ENCODE measurements at places on chromosomes 11 and 22.

- no peak for DNase-seq
These were observed 14.5 kb upstream of the MSANTD2 start for GRCh38 chr11:124814739-124815138.

DNA sequence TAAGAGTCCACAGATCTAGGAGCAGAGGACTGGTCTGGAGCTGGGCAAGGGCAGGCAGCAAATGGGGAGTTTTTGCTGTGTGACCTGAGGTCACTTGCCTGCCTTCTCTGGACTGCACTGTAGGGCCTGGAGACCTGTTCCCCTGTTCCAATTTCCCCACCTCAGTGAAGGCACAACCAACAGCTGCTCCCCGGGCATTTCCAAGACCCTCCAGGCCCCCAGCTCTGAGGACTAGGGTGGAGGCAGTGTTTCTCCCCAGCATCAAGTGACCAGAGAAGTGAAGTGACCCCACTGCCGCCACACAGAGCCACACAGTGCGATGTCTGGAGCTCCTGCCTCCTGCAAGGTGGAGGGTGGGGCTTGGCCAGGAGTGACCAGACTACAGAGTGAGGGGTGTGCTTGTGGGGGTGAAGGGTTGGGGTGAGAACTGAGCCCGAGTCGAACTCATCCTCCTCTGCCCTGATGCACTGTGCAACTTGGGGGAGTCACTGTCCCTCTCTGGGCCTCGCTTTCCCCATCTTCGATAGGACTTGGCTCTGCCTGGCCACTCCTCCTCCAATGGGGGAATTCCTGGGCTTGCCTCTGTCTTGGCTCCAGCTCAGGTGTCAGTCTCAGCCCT, 21.6 kb downstream of the P2RY2 start:
- no peak for DNase-seq

- no peak for DNase-seq
These were observed 154.1 kb downstream of the AASDHPPT start for GRCh38 chr11:106231591-106231990.

DNA sequence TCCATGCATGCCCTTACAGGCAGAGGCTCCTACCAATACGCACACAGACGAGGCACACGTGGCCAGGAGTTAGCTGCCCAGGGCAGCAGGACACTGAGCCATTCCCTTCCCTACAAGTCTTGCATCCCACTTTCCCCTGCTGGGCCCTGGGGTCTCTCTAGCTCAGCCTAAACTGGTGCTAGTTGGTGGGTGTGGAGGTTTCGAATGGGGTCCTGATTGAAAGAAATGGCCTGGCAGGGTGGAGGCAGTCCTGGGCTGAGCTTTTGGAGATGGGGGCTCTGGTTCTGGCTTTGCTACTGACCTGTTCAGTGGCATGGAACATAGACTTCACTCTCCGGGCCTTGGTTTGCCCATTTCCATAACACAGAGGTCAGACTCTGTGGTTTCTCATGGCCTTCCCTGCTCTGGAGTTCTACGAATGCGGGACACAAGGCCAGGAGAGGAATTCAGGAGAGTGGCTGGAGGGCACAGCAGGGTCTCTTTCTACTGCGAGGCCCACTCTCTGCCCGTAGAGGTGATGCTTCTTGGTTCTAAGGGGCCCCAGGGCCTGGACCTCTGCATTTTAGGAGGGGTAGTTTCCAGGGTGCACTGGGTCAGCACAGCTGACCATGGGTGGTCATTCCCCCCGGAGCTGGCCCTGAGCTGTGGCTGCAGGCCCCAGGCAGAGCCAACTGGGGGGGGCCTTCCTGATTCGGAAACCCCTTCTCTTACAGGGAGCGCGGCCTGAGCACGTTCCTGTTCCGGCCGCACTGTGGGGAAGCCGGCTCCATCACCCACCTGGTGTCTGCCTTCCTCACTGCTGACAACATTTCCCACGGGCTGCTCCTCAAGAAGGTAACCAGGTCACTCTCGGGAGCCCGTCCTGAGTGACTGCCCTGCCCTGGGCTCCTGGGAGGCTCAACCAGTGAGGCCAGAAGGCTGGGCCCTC, 40.0 kb downstream of the RNF141 start:
- no peak for DNase-seq

GRCh38 chr11:3206156-3206921, 12.3 kb downstream of the MRGPRG start:
- no peak for DNase-seq

DNA sequence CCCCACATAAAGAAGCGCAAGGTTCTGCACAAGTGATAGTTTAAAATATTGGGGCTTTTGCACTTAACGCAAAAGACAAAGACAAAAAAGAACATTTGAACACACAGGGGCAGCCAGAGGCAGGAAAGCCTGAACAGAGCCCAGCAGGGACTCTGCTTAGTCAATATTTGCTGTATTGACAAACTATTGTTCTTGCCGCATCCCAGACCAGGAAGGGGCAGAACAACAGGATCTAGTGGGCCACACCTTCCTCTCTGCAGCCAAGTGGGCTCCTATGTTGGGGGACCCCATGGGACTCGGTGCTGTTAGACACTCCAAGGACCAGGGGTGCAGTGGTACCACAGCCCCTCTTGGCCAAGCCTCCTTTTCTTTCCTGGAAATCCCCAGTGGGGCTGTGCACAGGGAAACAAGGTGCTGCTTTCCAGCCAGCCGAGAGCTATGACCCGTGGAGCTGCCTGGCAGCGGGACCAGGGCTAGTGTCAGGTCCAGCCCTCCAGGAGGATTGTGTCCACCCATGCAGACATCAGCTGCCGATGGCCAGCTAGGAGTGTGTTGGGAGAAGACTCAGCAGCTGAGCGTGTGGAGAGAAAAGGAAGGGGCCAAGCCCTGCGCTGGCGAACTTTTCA, 43.3 kb upstream of the ANO1 start:
- DNase-seq = no peak

DNA sequence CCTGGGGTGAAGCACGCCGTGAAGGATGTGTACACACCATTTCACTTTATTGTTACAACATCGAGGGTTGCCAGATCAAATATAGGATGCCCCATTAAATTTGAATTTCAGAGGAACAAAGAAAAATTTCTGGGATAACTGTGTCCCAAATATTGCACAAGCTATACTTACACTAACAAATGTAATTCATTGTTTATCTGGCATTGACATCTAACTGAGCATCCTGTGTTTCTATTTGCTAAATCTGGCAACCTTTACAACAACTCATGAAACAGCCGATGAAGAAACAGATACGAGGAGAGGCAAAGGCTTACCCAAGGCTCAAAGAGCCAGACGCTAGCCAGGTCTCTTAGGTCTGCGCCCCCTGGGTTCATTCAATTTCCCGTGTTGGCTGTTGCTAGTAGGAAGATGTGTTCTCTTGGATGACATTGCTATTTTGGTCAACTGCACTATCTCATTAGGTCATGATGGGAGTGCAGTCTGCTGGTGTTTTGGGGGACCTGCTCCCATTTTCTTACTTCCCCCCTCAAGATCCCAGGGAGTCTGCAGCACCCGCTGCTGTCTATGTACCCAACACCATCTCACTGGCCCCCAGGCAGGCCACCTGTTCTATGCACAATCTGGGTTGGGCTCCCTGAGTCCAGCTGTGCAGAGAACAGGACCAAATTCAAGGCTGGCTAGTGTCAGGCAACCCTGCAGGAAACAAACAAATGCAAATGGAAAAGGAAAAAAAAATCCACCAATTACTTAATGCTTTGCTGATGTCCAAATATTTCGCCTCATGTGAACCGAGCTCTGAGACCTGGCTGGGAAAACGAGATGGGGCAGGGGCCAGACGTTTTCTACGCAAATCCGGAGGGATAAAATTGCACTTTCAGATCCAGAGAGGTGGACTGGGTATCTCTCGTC, 560.9 kb downstream of the MIAT start:
- DNase-seq = no peak

- DNase-seq = no peak
These were observed 30.2 kb upstream of the EP300 start for GRCh38 chr22:41062146-41062545.

GRCh38 chr11:18063125-18063524, 17.1 kb upstream of the TPH1 start:
- peak; percentile 17 for DNase-seq

- peak; percentile 81 for DNase-seq
These were observed 34.9 kb downstream of the SCUBE1 start for GRCh38 chr22:43308060-43308830.

- DNase-seq = no peak
These were observed 35.7 kb downstream of the CD44 start for GRCh38 chr11:35174666-35175065.

DNA sequence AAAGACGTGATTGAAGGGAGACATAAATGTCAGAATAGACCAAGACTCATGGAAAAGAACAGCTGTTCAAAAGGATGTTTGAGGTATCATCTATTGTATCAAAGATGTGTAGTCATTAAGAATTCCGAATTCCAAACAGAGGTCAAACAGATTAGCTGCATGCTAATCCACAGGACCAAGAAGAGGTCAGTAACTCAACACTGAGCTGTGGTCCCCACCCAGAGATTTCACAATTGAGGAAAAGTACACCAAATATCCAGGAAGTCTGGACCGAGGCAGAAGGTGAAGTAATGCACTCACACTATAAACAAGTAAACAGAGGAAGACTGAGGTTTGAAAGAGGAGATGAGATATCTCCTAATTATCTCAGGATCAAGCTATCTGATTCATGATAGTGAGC, 29.6 kb upstream of the OR5P2 start:
- DNase-seq = no peak

DNA sequence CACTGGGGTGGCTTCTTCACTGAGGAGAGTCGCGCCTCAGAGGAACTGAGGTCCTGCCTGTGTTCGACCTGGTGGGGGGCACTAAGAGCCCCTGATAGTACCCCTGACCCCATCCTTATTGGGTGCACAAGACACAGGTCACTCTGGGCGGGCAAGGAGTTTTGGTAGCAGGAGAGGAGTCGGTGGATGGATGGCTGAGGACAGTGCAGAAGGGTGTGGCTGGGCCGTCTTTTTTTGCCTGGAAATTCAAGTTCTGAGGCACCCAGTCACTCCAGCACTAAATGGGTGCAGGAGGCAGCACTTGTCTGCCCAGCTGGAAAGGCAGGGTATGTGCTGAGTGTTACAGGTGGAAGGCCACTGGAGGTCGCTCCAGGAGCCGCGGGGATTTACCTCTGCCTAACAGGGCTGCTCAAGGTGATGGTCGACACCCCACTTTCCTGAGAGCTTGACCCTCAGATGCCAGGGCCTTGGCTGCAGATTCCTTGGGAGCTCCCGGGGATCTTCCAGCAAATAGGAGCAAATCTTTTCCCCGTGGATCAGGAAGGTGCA, 960 bp downstream of the TSSC4 start:
- DNase-seq = no peak

DNA sequence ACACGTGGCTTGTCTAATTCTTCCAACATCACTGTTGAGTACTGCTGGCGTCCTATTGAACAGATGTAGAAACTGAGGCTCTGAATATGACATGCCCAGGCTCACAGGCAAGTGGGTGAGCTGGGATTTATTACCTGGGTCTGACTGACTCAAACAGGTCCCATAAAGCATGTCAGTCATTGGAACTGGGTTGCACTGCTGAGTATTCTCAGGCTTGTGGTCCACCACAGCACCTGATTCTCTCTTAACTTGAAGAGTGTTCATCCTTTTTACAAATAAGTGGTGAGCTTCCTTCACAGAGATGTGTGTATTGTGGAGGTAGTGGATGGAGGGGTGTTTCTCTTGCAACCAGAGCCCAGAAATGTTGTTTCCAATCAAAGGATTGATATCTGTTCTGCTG, 44.5 kb downstream of the SC5D start:
- DNase-seq = no peak

- DNase-seq = no peak
These were observed at the start of gene PCF11 for GRCh38 chr11:83156996-83157593. Gene PCF11, plus strand, starts transcription at chr11:83157131. Its CDS starts 309 bp downstream, at chr11:83157440.

- DNase-seq = no peak
These were observed 15.4 kb downstream of the ASRGL1 start for GRCh38 chr11:62352355-62353336.

- DNase-seq = no peak
These were observed 5.5 kb downstream of the UNC93B1 start for GRCh38 chr11:67998150-67999045.

DNA sequence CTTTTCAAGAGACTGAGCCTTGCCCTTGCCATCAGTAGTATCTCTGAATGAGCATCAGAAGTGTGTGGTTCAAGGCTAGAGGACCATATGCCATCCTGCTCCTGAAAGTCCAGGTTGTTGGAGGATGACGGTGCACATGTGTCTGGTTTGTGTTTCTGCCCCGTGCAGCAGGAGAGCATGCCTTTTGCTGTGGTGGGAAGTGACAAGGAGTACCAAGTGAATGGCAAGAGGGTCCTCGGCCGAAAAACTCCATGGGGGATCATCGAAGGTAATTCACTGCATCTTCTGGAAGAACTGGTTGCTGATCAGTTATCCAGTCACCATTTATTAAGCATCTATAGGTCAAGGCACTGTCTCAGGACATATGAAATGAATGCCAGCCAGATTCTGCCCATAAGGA, 6.1 kb upstream of the WBP2NL start:
- no peak for DNase-seq

- no peak for DNase-seq
These were observed 21.0 kb upstream of the HTATIP2 start for GRCh38 chr11:20342347-20343141.

GRCh38 chr11:44029977-44030911, 17.5 kb upstream of the ACCSL start:
- no peak for DNase-seq

DNA sequence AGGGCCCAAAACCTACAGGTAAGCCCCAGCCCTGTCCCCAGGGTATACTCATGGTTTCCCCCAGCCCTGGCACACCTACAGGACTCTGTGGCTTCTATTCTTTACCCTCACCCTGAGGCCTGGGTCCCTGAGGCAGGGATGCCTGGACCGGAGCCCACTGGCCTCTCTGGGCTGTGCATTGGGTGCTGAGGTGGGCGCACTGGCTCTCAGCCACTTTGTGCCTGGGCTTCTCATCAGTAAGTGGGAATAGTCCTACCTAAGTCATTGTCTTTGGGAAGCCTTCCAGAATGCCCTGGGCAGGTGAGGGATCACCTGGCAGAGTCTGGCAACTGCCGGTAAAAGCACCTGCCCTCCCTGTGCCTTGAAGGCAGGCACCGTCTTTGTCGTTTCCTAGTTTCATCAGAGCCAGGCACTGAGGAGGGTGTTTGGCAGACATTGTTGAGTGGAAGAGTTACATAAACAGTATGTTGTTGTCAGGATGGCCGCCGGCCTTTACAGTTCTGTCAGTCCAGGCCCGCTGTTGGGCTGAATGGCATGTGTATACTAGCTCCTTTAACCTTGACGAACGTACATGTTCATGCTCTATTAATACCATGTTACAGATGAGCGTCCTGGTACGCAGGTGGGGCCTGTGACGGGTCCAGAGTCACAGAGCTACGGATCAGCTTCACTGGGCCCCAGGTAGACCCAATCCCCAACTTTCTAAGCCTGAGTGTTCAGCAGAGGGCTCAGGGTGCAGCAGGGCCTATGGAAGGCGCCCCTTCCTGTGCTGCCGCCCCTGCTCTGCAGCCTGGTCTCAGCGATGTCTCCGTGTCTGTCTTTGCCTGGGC, 23.0 kb downstream of the SHANK3 start:
- no peak for DNase-seq

DNA sequence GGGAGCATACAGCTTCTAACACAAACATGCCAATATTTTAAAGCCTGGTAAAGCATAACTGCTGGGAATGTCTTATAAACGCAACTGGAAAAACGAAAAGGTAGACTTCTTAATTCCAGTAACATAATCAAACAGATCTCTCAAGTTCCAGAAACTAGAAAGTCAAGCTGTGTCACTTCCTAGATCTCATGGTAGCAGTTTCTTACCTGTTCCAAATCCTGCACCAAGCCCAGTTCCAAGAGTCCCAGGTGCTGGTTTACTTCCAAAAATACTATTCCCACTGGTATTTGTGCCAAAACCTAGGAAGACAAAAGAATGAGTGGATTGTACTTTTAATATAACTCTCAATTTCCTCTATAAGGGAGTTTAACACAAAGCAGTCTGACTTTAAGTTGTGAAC, 44.2 kb downstream of the NUP98 start:
- DNase-seq = no peak
